GM12892 (cell line): ENCODE measurements at places on chromosomes 4 and X.

DNA sequence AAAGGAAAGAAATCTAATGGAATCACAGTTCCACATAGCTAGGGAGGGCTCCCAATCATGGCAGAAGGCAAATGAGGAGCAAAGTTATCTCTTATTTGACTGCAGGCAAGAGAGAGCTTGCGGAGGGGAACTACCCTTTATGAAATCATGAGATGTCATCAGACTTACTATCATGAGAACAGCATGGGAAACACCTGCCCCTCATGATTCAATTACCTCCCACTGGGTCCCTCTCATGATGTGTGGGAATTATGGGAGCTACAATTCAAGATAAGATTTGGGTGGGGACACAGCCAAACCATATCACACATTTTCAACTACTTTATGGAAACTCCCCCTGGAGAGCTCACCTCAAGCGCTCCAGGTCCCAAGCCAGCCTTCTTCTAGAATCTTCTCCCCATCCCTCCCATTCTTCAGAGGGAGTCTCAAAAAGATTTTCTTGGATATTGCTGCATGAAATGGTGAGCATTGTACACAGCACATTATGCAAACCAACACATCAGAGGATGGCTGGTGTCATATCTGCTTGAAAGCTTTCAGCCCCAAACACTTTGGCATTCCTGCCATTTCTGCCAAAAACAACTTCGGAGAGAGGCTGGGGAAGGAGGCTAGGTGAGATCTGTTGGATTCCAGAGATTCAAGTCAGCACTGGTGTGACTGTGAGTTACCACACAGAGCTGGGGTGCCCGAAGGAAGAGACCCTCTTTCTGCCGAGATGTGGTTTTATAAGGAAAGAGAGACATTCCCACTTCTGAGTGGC, 6.9 kb downstream of the FGFBP1 start:
- DNase-seq, result no peak

- no peak for DNase-seq
Observed at GRCh38 chrX:17033225-17033624, 86.8 kb downstream of the REPS2 start.

- no peak for DNase-seq
Observed at GRCh38 chr4:44806071-44806470, 79.7 kb upstream of the GNPDA2 start.

GRCh38 chrX:107448998-107449835, at the start of gene FRMPD3:
FRMPD3 (plus strand) TSS chrX:107449652; CDS start chrX:107526589, 76,937 bp downstream.
- no peak for DNase-seq

GRCh38 chrX:116204932-116205331, 34.4 kb downstream of the AGTR2 start:
- no peak for DNase-seq

- no peak for DNase-seq
Observed at GRCh38 chr4:38046727-38047489, 86.7 kb downstream of the PTTG2 start.

- DNase-seq, result no peak
Observed at GRCh38 chr4:8841678-8842268, 29.9 kb downstream of the HMX1 start.

- no peak for DNase-seq
Observed at GRCh38 chr4:108820492-108821350, 57.9 kb upstream of the ETNPPL start.

GRCh38 chr4:19623866-19624265, 627.8 kb upstream of the SLIT2 start:
- DNase-seq, result no peak

- no peak for DNase-seq
Observed at GRCh38 chr4:158346576-158346975, 136.3 kb downstream of the TMEM144 start.

DNA sequence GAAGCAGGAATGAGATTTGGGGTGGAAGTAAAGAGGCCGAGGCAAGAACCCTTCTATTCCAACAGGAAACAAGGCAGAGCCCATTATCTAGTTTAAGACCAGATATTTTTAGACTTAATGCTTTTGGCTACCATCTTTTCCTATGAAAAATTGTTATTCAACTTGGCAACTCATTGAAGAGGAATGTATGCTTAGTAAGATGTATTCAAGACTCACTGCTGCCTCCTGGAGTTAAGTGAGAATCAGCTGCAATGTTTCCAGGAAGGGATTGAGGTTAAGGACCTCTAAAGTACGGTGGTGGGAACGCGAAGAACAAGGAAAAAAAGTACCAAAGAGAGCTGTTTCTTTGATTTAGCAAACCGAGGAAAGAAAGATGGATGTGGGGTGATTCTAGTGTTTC, 89.1 kb downstream of the RAPGEF2 start:
- DNase-seq, result no peak

- DNase-seq, result no peak
Observed at GRCh38 chr4:3183008-3183407, 66.0 kb upstream of the MSANTD1 start.

GRCh38 chrX:54093159-54093558, 48.9 kb upstream of the PHF8 start:
- no peak for DNase-seq

DNA sequence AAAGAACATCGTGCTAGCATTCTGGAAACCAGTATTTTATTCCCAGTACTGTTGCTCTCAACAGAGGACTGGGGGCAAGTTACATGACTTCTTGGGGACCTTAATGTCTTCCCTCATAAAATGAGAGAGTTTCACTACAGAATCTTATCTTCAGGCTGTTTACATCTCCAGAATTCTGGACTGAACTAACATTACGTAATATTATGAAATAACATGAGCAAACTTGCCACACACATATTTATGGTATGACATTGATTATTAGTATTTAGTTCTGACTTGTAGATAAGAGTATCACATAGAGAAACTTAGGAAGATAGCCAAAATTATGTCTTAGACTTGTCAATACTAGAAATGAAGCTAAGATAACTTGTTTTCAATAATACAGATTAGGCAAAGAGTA, 68.0 kb downstream of the NFKB1 start:
- no peak for DNase-seq

GRCh38 chr4:187889651-187890050, 105.9 kb upstream of the ZFP42 start:
- DNase-seq, result no peak

DNA sequence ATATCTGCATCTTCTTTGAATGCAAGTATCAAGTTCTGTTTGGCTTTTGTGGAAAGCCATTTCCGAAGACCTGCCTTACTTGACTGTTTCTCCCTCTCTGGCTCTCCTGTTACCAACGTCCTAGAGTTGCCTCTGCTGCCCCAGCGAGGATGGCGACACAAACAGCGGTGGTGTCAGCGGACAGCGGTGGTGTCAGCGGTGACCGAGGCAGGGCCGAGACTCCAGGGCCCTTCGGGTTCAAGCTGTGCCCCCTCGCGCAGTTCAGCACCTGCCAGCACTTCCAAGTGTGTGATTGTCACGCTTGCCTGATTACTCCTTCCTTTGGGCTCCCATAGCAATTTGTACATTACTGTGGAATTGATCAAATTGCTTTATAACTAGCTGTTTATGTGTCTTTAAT, 336.9 kb upstream of the FAT1 start:
- DNase-seq, result no peak

- no peak for DNase-seq
Observed at GRCh38 chr4:7595934-7596461, 161.3 kb upstream of the PSAPL1 start.

DNA sequence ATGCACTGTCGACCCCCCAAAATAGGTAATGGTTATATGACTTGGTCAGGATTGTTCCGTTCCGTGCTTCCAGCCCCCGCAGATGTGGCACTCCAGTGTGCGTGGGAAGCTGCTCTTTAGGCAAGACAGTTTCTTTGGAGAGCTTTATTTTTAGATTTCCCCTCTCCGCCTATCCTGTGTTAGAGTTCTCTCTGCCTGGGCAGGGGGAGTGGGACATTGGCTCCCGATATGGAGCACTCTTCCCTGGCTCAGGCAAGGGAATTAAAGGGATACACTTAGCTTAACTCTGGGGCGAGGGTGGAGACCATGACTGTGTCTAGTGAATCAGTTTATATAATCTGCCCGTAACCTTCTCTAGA, 36.0 kb downstream of the DLG3 start:
- no peak for DNase-seq

- no peak for DNase-seq
Observed at GRCh38 chrX:130267956-130268448, 697 bp downstream of the ZNF280C start.

DNA sequence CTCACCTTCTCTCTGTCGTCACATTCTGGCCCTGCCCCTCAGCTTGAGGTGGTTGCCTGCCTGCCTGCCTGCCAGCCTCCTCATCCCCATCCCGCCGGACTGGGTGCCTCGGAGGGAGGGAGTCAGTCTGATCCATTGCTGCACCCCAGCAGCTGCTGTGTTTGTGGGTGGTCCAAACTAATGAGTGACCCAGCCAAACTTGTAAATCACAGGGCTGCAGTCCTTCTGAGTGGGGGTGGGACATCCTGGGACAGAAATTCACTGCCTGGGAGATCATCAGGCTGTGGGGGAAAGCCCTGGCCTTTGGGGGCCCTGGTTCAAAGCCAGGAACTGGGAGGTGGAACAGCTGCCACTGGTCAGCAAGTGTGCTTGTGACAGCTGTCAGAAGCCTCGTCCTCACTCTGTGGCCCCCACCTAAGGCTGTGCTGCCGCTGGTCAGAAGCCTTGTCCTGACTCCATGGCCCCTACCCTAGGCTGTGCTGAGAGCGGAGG, 5.6 kb downstream of the GPR78 start:
- DNase-seq, result no peak

GRCh38 chr4:98566361-98567008, 91.9 kb downstream of the TSPAN5 start:
- no peak for DNase-seq
